Activated naive CD4-positive, alpha-beta T cell (primary cell): ENCODE measurements at places on chromosomes 6 and 20.

DNA sequence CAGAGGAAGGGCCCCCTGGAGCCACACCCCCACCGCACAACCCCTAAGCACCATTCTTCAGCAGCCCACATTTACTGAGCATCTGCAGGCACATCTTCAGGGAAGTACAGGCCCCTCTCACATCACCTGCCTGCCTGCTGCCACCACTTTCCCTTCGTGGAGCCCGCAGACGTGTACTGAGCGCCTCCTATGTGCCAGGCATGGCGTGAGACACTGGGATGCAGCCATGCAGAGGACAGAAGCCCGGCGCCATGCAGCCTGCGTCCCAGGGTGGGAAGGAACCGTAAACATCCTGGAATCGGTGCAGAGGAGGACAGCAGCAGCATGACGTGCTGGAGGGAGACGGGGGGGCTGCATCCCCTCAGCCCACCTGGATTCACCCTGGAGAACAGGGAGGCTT is 78.1 kb downstream of the GRM4 start:
- DNase-seq = no peak

DNA sequence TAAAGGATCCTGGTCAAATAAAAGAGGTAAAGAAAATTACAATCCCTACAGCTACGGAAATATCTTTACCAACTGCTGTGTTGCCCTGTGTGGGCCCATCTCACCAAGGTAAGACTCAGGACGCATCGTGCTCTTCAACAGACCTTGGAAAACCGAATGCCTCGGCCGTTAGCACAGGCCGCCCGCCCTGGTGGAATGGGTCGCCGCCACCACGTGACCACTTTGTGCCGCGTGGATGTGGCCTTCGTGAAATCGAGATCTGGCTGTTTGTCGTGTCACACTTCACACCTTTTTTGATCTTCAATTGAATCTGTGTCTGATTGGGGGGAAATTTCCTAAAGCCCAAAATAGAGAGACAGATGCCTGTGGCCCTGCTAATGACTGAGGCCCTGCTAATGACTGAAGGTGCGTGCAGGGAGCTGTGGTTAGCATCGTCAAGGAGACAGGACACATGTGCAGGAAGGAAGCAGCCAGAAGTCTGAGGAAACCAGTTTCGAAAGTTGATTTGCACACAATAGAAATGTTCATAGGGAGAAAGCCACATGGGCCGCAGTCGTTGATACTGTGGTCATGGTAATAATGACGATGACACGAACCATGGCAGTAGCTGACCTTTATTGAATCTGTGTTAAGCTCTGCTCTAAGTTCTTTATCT is 175.7 kb upstream of the SNX9 start:
- DNase-seq = no peak

DNA sequence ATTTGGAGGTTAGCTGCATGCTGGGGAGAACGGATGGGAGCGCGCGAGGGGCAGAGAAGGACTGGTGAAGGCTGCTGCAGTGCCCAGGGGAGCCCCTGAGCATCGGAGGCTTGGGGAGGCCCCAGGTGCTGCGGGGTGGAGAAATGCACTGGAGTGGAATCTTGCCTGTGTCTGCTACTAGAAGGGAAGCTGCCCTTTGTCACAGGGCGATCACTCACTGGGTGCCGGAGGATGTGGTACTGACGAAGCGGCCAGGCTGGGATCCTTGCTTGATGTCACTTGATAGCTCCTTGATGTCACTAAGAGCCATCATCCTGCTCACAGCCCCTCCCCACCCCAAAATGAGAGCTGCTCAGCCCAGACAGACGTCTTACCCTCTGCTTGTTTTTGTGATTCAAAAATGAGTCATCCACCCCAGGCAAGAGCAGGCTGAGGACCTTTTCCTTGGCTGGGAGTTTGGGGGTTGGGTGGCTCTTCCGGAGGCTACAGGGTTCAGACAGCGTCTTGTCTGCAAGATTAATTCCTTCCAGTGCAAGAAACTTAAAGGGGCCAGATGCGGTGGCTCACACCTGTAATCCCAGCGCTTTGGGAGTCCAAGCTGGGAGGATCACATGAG is 62.6 kb upstream of the PMEPA1 start:
- no peak for DNase-seq

GRCh38 chr20:35005463-35005961 is 49.8 kb downstream of the MYH7B start:
- no peak for DNase-seq

DNA sequence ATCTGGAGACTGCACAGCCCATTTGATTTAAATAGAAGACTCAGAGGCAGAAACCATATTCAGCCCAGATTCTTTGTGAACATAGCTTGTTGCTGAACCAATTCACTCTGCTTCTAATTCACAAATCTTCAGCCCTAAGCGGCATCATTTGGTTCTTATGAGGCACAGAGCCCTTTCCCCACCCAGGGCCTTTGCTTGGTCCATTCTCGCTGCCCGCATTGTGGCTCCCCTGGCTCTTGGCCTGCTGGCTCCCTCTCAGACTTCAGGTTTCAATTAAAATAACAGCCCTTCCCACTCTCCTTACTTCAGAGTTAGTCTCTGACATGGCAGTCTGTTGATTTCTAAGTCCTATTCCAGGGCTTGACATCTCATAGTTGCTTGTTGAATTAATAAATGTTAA is 9.4 kb upstream of the TMEM14A start:
- no peak for DNase-seq

DNA sequence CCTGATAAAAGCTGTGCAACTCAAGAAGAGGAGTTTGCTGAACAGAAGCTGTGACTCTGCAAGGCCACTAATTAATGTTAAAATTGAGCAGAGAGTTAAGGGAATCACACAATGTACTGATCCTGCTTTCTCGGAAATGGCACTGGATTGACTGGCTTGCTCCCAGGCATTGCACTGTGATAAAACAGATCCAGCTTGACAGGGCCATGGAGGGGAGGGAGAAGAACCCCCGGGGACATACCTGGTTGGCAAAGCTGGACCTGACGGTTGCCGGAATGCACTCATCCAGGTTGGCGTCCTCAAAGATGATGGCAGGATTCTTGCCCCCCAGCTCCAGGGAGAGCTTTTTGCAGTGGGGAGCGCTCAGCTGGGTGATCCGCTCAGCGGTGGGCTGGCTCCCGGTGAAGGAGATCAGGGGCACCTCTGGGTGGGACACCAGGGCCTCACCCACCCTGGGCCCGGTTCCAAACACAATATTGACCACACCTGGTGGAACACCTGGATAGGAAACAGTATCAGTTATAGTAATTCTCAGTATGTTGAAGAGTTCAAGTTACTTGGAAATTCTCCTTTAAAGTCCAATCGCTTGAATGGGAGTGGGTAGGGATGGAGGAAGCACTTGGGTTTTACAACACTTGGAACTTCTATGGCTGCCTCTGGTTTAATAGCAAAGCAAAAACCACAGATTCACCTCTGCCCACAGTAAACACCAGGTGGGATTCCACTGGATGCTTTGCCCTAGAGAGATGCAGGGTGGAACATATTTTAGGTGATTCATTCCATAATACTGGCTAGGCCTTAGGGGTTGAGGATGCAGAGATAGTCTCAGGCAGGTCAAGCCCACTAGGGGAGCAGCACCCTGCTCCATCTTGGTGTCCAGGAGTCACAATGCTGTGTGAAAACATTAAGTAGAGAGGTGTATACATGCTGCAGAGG is 17.1 kb downstream of the ALDH8A1 start:
- no peak for DNase-seq

DNA sequence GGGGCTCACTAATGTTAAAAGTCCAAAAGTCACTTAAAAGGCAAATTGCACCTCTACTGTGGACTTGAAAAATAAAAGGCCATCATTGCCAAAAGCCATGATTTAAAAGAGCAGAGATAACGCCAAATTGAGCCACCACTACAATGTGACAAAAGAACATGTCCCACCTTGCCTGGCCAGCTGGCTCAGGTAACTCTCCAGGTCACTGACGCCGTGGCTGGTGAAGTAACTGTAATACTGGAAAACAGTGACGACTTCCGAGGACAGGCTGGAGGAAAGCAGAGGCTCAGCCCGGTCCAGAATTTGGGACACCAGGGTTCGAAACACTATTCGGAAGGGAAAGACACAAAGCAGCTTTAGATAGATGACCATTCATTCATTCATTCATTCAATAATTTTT is 29.3 kb upstream of the ARMH2 start:
- DNase-seq = no peak

- DNase-seq = no peak
These were observed 155.9 kb downstream of the NRN1 start for GRCh38 chr6:5850848-5851255.

- DNase-seq = no peak
These were observed 318.4 kb upstream of the MOCS1 start for GRCh38 chr6:40252531-40253258.

GRCh38 chr6:48417927-48418326 is 306.9 kb upstream of the PTCHD4 start:
- DNase-seq = no peak

GRCh38 chr20:61753316-61753942 is 312.3 kb downstream of the TAF4 start:
- no peak for DNase-seq

GRCh38 chr20:35134472-35134871 is 12.7 kb downstream of the EDEM2 start:
- DNase-seq = no peak

DNA sequence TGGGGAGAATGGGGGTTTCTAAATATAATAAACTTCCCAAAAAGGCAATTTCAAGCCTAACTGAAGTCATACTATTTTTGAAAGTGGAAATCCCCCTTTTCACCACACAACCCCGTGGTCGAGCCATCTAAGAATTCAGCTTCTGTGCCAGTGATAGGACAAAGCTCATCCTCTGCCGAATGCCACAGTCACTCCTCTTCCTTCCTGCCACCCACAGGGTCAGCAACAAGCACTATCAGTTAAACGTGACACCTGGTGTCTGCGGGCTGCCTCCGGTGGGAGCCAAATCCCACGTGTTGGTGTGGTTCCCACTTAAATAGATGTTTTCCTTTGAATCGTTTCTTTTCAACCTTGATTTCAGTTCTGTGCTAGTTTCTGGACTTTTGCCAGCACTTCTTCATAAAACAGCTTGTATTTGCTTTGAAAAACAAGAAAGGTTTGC is 60.7 kb downstream of the TNFAIP3 start:
- peak; percentile 17 for DNase-seq

DNA sequence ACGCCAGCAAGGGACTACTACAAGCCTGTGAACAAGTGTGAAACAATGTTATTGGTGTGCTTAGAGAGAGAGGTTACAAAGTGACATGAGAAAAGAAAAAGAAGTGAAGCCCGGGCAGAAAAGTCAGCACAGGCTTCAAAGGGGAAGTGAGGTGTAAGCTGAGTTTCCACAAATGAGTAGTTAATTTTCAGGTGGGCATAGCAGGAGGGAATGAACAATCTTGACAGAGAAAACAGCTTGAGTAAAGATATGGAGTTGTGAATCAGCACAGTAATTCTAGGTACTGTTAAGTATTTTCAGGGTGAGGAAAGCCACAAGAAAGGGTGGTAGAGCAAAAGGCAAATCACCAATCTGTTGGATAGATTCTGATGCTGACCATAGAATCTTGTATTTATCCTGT is 4.3 kb downstream of the KCNQ5 start:
- DNase-seq = no peak

- DNase-seq = no peak
These were observed 40.3 kb downstream of the PLCG1 start for GRCh38 chr20:41177636-41178035.

DNA sequence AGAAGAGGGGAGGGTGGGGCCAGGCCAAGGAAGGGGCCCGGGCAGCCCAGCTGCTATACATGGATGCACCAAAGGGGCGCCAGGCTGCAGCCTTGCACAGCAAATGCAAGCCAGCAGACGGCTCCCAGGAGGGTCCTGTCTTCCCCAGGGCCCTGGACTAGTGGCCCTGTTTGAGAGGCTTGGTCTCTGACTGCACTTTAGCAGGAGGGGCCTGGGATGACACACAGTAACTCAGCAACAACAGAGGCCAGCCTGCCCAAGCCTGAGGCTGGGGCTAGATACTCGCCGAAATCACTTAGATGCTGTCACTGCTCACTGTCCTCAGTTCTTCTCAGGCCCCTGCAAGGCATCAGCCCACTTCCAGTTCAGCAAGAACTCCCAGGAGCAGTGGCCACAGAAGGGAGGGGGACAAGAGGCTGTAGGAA is 73.5 kb downstream of the TRAM2 start:
- DNase-seq = no peak

- no peak for DNase-seq
These were observed 31.5 kb downstream of the CFAP61 start for GRCh38 chr20:20083807-20084206.

DNA sequence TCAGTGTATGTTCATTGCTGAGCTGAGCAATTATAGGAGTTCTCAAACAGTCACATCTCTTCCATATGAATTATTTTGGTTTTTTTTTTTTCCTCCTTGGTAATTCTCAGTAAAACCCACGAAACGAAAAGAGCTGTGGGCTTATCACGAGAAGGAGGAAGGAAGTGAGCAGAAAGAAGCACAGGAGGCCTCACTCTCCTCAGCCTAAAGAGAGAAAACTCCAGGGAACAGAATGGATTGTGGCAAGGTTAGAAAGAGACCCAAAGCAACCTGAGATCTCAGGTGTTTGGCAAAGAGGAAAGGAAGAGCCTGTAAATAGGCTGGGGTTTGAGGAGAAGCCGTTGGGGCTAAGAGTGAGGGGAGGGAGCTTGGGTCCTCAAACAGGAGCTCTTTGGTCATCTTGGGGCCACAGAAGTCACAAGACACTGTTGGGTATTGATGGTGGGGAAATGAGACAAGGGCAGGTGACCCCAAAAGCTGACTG is 67.8 kb upstream of the CITED2 start:
- no peak for DNase-seq

DNA sequence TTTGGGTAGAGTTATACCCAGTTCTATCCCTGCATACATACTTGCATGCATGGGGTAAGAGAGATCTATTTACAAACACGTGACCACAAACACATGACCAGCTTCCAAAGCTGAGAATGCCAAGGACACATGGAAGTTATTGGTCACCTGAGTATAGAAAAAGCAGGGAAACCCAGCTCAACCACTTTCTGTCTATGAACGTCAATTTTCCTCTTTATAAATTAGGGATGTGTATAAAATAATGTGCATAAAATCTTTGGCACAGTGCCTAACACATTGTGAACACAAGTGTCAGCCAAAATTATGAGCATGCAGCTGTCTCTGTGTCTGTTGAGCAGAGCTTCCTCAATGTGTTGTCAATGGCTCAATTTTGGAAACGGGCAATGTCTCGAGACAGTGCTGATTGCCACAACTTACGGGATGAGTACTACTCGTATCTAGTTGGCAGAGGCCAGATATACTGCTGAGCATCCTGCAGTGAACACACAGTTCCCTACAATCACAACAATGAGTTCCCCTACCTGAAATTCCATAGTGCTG is 44.9 kb downstream of the TPD52L1 start:
- no peak for DNase-seq

- no peak for DNase-seq
These were observed 229.8 kb downstream of the HAO1 start for GRCh38 chr20:7710440-7710839.

- DNase-seq = no peak
These were observed 322.2 kb downstream of the ESR1 start for GRCh38 chr6:152129691-152130151.

DNA sequence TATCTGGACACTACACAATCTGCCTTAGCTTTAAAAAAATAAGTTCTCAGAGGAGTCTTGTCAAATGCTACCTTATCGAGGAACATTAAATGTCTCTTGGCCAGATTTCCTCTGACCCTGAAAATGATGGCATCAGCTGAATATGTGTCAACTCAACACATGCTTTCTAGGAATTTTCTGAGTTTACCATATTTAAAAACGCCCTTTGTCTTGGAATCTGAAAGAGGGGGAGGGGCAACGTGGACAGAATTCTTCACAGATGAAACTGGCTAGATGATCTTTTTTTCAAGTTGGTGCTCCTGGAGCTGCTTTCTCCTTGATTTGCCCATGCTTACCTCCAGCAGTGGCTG is 5.1 kb downstream of the SOX4 start:
- no peak for DNase-seq

- DNase-seq = no peak
These were observed 44.5 kb upstream of the LAMA4 start for GRCh38 chr6:112298816-112299281.
